ENCODE measurements at places on chromosomes 1 and 21.

GRCh38 chr1:209643285-209644020 is 8.8 kb downstream of the LAMB3 start:
- DNase-seq, result no peak

GRCh38 chr1:159944623-159945455 is 574 bp downstream of the IGSF9 start:
- no peak for DNase-seq

GRCh38 chr1:211378844-211379243 is 52.2 kb downstream of the TRAF5 start:
- DNase-seq, result no peak

- DNase-seq, result no peak
Measured at GRCh38 chr1:30129421-30130055, 593.8 kb downstream of the MATN1 start.

DNA sequence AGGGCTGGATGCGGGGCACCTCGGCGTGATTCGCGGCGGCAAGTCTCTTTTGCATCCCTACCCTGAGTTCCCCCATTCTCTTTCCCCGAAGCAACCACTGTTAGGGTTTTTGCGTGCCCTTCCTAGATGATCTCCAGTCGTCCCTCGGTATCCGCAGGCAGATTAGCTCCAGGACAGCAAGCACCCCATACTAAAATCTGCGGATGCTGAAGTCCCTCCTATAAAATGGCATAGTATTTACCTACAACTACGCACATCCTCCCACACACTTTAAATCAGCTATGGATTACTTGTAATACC is 22.8 kb upstream of the CFAP126 start:
- DNase-seq, result no peak

DNA sequence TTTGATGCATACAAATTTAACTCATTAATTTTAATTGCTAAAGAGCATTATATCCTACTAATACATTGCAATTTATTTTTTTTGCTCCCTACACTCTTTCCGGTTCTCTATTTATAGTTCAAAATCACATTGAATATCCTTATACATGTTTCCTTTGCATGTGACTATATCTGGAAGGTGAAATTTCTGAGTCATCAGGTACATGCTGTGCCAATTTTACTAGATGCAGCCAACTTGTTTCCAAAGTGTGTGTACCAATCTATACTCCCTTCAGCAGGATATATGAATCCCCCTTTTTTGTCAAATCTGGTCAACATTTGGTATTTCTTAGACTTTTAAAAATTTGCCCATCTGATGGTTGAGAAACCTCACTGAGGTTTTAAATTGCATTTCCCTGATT is 602.9 kb upstream of the CAMK1G start:
- DNase-seq, result no peak

GRCh38 chr21:44420416-44421205 is 34.7 kb upstream of the LRRC3 start:
- DNase-seq, result no peak
